ENCODE measurements at places on chromosomes 11 and 22. TPM values are rescaled to one million over a fixed set of nuclear protein-coding genes. Genes with fewer than 3 reads are reported as not detected.

DNA sequence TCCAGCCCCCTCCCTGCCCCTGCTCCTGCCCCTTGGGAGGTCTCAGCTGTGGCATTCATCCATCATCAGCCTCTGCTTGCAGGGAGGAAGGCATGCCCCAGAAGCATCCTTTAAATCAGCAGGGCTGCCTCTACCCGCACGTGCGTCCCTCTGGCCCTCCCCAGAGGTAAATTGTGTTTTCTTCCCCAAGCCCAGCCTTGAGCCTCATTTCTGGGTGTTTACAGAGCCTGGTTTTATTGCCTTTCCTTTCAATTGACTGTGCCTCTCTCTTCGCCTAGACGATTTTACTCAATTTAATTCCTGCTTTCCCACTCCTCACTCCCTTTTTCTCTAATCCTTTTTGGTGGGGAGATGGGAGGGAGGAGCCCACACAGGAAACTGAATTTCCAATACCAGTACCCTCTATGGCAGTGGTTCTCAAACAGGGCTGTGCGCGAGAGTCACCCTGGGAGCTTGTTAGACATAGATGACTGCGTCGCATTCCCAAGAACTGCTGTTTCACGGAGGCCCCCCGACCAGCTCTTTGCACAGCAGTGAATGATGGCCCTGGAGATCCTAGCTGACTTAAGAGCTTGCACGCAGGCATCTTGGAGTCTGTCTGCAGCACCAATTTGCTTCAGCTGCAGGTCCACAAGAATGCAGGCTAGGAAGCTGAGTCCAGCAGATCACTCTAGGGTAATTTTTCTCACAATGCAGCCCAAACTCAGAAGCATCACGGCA is 15.1 kb upstream of the OAF start:
- no peak for DNase-seq
- H3K27me3 ChIP-seq: peaks cover 11% of the 10 kb centered on the region
- H3K4me3 ChIP-seq: no peak overlapping the region
- H3K27ac ChIP-seq: no peak overlapping the region
- H3K4me1 ChIP-seq: no peaks in the 10 kb centered on the region
- no peaks in the 10 kb centered on the region for H3K36me3 ChIP-seq

DNA sequence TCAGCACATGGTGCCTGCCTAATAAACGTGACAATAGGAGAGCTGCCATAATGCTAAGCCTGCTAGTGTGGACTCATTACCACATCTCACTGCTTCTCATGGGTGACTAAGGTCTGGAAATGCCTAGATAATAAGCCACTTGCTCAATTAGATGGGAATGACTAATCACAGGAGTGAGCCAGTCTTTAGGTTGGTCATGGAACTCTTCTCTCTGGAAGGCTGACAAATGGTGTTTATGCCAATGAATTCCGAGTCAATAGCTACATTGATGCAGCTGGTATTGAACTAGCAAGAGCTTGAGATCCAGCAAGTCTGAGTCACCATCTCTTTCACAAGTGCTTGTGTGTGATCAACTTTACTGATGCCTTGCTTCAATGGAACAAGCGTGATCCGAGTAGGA is 334.9 kb downstream of the OPCML start:
- H3K4me3 ChIP-seq: no peak overlapping the region
- no peaks in the 10 kb centered on the region for H3K36me3 ChIP-seq
- no peak overlapping the region for H3K27ac ChIP-seq
- H3K4me1 ChIP-seq: no peaks in the 10 kb centered on the region

DNA sequence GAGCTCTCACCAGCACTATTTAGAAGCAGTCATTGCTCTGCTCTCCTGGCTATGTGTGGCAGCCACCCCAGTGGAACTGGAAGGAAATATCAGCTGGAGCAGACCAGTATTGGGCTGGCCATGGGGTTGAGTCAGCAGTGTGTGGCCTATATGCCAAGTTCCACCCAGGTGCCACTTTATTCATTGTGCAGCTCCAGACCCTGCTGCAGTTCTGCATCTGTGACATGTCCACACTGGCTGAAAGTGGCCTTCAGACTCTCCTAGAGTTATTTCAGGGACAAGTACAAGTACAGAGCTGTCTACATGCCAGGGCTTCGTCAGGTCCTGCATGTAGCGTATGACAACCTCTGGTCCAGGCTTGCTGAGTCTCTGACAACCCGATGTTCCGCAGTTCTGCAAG is 55.2 kb downstream of the CABIN1 start:
- H3K4me1 ChIP-seq: peaks cover 4% of the 10 kb centered on the region
- no peak for DNase-seq
- no peaks in the 10 kb centered on the region for H3K27me3 ChIP-seq
- H3K27ac ChIP-seq: no peak overlapping the region
- H3K4me3 ChIP-seq: no peak overlapping the region
- peaks cover 43% of the 10 kb centered on the region for H3K36me3 ChIP-seq

DNA sequence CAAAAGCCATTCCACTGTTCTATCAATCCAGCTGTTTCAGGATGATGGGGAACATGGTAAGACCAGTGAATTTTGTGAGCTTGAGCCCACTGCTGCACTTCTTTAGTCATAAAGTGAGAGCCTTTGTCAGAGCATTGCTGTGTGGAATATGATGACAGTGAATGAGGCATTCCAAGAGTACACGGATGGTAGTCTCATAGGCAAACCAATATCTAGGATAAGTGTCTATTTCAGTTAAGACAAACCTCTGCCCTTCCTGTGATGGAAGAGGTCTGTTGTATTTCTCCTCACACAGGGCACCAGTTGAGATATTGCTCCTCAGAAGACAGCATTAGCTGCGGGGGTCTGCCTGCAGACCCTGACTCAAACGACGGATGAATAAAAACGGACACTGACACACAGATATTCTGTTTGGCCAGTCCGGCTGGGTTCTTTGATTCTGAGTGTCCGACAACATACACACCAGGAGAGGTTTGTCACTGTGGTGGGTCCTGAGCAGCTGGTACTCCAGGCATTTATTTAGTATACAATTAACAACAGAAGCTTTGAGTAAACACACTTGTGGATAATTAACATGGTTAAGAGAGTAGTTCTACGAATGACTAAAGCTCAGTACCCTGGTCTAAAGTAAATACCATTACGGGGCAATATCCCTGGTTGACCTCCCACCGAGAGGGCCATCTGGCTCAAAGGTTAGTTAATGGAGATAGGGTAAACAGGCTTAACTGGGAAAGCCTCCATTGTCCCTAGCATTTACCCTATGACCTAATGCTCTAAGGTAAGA is 121.7 kb downstream of the ZNF280B start:
- H3K4me1 ChIP-seq: no peaks in the 10 kb centered on the region
- DNase-seq: no peak
- H3K36me3 ChIP-seq: no peaks in the 10 kb centered on the region
- no peak overlapping the region for H3K27ac ChIP-seq

LARGE2 gene
- total RNA-seq: 2.7 TPM

- DNase-seq: no peak
- no peaks in the 10 kb centered on the region for H3K36me3 ChIP-seq
- H3K27ac ChIP-seq: no peak overlapping the region
- H3K4me3 ChIP-seq: no peak overlapping the region
Measured at GRCh38 chr11:71251761-71252268, 562 bp downstream of the SHANK2 start.

- DNase-seq: peak; percentile 1
- no peaks in the 10 kb centered on the region for H3K36me3 ChIP-seq
- H3K27ac ChIP-seq: no peak overlapping the region
- no peak overlapping the region for H3K4me3 ChIP-seq
Measured at GRCh38 chr22:49197986-49198704, 629.5 kb downstream of the BRD1 start.

ASCL2 gene
- 0.62 TPM for total RNA-seq

NFAM1 gene
- 0.22 TPM for total RNA-seq

CLMP gene
- total RNA-seq: 0.25 TPM

GRCh38 chr22:26168939-26169314 is 335 bp upstream of the SEZ6L start:
- peaks cover 52% of the 10 kb centered on the region for H3K27me3 ChIP-seq
- no peak for DNase-seq
- H3K4me1 ChIP-seq: no peaks in the 10 kb centered on the region
- no peak overlapping the region for H3K4me3 ChIP-seq

CDC45 gene
- total RNA-seq: 56.1 TPM

DNA sequence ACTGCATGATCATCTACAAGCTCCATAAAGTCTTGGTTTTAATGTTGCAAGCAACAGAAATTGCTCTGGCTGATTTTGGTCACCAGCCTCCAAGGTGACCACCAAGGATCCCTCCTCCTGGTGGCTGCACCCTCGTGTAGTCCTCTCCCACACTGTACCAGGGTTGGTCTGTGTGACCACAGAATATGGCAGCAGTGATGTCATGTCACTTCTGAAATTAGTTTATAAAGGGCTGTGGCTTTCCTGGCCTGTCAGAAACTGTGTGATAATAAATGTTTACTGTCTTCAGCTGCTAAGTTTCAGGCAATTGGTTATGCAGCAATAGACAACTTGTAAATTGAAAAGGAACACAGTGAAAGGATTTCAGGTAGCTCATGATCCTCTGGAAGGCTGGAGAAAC is 5.3 kb upstream of the PRDM11 start:
- H3K4me1 ChIP-seq: peaks cover 21% of the 10 kb centered on the region
- no peak for DNase-seq
- no peak overlapping the region for H3K27ac ChIP-seq
- no peak overlapping the region for H3K4me3 ChIP-seq
- no peaks in the 10 kb centered on the region for H3K36me3 ChIP-seq

GRCh38 chr22:23862103-23862502 is 4.4 kb downstream of the SLC2A11 start:
- H3K4me3 ChIP-seq: no peak overlapping the region
- peak overlapping the region; percentile 31 for H3K27ac ChIP-seq
- no peaks in the 10 kb centered on the region for H3K27me3 ChIP-seq
- H3K36me3 ChIP-seq: no peaks in the 10 kb centered on the region

GRCh38 chr11:32033067-32033466 is 57.8 kb upstream of the RCN1 start:
- DNase-seq: no peak
- H3K27me3 ChIP-seq: peaks cover 7% of the 10 kb centered on the region
- no peak overlapping the region for H3K4me3 ChIP-seq
- no peaks in the 10 kb centered on the region for H3K4me1 ChIP-seq
- H3K36me3 ChIP-seq: no peaks in the 10 kb centered on the region

FAM180B gene
- total RNA-seq: not detected

DNA sequence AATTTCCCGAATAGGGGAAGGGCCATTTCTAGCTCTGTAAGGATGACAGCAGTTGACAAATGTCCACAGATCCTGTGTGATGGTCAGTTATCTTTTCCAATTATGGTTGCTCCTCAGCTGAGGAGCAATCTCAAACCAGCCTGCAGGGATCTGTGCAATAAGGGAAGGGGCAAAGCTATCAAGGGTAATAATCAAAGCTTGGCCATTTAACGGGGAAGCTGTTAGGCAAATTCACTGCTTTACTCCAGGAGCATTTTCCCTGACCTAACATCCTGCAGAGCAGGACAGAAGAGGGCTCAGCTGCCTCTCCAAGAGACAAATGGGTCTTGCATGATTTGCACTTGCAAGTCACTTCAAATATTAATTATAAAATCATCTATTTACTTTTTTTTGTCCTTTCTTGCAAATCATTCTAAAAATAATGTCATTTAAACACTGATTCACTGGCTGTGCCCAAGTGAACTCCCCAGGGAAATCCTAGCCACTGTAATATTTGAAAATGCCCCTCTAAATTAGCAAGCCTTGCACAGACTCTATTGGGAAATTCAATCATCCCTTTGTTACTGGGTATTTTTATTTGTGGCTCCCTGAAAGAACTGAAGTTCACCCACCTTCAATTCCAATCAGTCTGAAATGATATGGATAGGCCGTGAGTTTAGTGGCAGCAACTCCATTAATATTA is 1256.7 kb downstream of the LRRC4C start:
- H3K4me1 ChIP-seq: no peaks in the 10 kb centered on the region

OR10A2 gene
- total RNA-seq: not detected

GRCh38 chr11:113806406-113806805 is 26.8 kb downstream of the CLDN25 start:
- H3K36me3 ChIP-seq: peaks cover 26% of the 10 kb centered on the region
- H3K4me1 ChIP-seq: no peaks in the 10 kb centered on the region
- H3K27me3 ChIP-seq: no peaks in the 10 kb centered on the region
- no peak overlapping the region for H3K27ac ChIP-seq

DNA sequence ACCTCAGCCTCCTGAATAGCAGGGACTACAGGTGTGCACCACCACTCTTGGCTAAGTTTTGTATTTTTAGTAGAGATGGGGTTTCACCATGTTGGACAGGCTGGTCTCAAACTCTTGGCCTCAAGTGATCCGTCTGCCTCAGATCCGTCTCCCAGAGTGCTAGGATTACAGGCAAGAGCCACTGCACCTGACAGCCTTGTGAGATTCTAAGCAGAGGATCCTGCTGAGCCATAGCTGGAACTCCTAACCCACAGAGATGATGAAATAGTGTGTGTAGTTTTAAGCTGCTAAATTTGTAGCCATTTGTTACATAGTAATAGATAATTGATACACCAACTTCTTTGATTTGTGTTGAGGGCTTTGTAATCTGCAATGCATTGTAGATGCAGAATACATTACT is 51.1 kb downstream of the CLMP start:
- no peaks in the 10 kb centered on the region for H3K4me1 ChIP-seq
- H3K27ac ChIP-seq: no peak overlapping the region
- no peak for DNase-seq
- H3K36me3 ChIP-seq: no peaks in the 10 kb centered on the region
- no peak overlapping the region for H3K4me3 ChIP-seq

GRCh38 chr11:133776671-133777367 is 68.5 kb downstream of the SPATA19 start:
- no peak for DNase-seq
- peaks cover 3% of the 10 kb centered on the region for H3K27me3 ChIP-seq
- no peak overlapping the region for H3K4me3 ChIP-seq

DNA sequence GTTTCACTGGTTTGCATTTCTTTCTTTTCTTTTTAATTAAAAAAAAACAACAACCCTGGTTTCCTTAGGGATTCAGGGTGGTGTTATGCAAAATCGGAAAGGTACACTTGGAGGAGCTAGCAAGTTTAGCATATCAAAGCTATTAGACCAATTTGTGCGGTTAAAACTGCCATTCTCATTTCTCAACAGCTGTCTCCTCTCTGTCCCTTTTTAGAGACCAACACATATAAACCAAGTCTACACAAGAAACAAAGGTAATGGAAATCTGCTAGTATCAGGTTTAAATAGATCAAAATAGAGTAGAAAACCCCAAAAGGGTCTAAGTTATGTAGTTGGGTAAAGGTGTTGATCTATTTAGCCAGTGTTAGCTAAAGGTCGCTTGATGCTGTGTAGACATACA is 1.7 kb upstream of the SESN3 start:
- no peak for DNase-seq
- peaks cover 22% of the 10 kb centered on the region for H3K4me1 ChIP-seq
- peaks cover 3% of the 10 kb centered on the region for H3K27me3 ChIP-seq
- no peak overlapping the region for H3K27ac ChIP-seq
- H3K36me3 ChIP-seq: peaks cover 6% of the 10 kb centered on the region

CECR2 gene
- not detected for total RNA-seq

DNA sequence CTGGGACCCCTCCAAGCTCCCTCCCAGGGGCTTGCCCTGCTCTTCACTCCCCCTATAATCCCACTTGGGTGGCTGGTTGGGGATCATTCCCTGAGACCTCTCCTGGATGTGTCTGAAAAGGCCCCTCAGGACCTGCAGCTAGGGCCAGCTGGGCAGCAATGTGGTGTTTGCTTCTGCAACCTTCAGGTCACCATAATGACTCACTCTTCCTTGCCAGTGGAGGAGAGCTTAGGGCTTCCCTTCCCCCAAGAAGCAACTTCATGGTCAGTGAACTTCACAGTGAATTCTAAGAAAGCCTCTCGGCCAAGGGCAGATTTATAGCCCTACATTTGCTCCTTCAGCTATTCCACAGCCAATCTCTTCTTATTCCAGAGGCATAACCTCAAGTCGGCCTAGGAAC is 45.1 kb upstream of the TSPAN18 start:
- H3K4me3 ChIP-seq: peak overlapping the region; percentile 84
- H3K4me1 ChIP-seq: peaks cover 34% of the 10 kb centered on the region
- H3K27me3 ChIP-seq: no peaks in the 10 kb centered on the region
- H3K27ac ChIP-seq: peak overlapping the region; percentile 94
- no peak for DNase-seq
